ENCODE measurements at places on chromosomes 1 and 21. TPM values are rescaled to one million over a fixed set of nuclear protein-coding genes. Genes with fewer than 3 reads are reported as not detected.

- no peak for DNase-seq
- H3K27ac ChIP-seq, result no peak overlapping the region
- H3K4me3 ChIP-seq, result no peak overlapping the region
- H3K4me1 ChIP-seq, result no peaks in the 10 kb centered on the region
- no peaks in the 10 kb centered on the region for H3K36me3 ChIP-seq
Observed at GRCh38 chr1:183730886-183731573, 73.9 kb upstream of the RGL1 start.

The IL20 gene
- total RNA-seq, result not detected

The RAB25 gene
- total RNA-seq, result 31.3 TPM

DNA sequence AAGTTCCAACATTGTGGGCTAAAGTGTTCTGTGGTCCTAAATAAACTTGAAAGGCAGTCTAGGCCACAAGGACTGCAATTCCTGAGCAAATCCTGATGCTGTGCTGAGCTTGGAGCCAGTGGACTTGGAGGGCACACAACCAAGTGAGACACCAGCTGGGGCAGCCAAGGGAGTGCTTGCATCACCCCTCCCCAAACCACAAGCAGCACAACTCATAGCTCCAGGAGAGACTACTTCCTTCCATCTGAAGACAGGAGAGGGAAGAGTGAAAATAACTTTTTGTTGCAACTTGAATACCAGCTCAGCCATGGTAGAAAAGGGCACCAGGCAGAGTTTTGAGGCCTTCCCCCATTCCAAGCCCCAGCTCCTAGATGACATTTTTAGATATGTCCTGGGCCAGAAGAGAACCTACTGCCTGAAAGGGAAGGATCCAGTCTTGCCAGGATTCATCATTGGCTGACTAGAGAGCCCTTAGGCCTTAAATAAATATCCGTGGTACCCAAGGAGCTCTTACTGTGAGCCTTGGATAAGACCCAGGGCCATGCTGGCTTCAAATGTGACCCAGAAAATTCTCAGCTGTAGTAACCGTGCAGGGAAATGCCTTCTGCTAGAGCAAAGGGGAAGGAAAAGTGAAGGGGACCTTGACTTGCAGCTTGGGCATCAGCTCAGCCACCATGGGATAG is 35.4 kb upstream of the LRRC8B start:
- H3K4me1 ChIP-seq, result no peaks in the 10 kb centered on the region
- no peaks in the 10 kb centered on the region for H3K27me3 ChIP-seq
- DNase-seq, result no peak
- no peaks in the 10 kb centered on the region for H3K36me3 ChIP-seq
- no peak overlapping the region for H3K4me3 ChIP-seq
